ENCODE measurements at places on chromosomes 5 and 9. TPM values are rescaled to one million over a fixed set of nuclear protein-coding genes. Genes with fewer than 3 reads are reported as not detected.
A peak's percentile ranks its signal among the peaks of the same experiment; 100 is the strongest.

- H3K27ac ChIP-seq, result no peak overlapping the region
- no peak for DNase-seq
- H3K4me1 ChIP-seq, result peaks cover 15% of the 10 kb centered on the region
Observed at GRCh38 chr9:18075253-18075952, 398.6 kb upstream of the ADAMTSL1 start.

The PPP1R26 gene
- total RNA-seq, result 13.4 TPM

The C8G gene
- not detected for total RNA-seq

DNA sequence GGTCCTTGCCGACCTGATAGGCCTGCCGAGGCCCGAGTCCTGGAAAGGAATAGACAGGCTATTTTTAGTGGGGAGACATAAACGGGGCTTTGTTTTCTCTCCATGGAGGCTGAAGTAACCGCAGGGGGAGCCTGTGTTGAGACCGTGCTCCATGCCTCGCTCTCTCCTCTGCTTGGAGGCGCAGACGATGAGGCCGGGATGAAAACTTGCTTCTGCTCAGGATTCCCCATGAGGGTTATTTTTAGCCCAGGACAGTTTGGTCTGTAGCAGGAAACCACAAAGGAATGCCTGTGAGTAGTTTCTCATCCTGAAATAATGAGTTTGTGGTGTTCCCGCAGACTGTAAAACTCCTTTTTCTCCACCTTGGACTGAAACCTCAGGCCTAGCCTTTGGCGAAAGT lies 81.9 kb upstream of the RARS1 start:
- H3K36me3 ChIP-seq, result no peaks in the 10 kb centered on the region
- no peak overlapping the region for H3K4me3 ChIP-seq
- H3K27me3 ChIP-seq, result no peaks in the 10 kb centered on the region
- no peak overlapping the region for H3K27ac ChIP-seq
- peaks cover 16% of the 10 kb centered on the region for H3K4me1 ChIP-seq

DNA sequence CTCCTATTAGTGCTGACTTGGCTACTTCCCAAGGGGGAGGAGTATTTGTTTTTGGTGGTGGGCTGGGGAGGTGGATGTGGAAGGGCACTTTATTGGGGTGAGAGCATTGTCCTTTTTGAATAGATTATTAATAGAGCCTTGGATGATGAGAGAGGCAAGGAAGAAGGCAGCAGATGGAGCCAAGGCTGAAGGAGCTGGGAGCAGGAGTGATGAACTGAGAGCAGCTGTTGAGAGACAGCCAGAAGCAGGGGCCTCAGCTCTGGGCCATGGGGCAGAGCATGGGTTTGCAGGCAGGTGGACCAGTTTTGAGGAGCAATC lies 29.6 kb downstream of the RGS3 start:
- H3K27me3 ChIP-seq, result no peaks in the 10 kb centered on the region
- no peak overlapping the region for H3K27ac ChIP-seq
- H3K36me3 ChIP-seq, result no peaks in the 10 kb centered on the region
- DNase-seq, result no peak
- no peak overlapping the region for H3K4me3 ChIP-seq

- no peaks in the 10 kb centered on the region for H3K27me3 ChIP-seq
- H3K4me1 ChIP-seq, result no peaks in the 10 kb centered on the region
- H3K27ac ChIP-seq, result no peak overlapping the region
- DNase-seq, result no peak
Observed at GRCh38 chr5:112329419-112330090, 89.5 kb downstream of the EPB41L4A start.

DNA sequence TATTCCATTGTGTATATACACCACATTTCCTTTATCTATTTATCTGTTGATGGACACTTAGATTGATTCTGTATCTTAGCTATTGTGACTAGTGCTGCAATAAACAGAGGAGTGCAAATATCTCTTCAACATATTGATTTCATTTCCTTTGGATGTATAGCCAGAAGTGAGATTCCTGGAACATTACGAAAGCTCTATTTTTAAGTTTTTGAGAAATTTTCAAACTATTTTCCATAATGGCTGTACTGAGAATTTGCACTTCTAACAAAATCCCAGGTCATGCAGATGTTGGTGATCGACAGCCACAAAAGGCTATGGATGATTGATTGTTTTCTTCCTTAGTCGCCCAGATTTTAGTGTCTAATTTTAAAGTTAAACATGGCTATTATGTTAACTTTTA lies 132.7 kb upstream of the MTAP start:
- no peak overlapping the region for H3K27ac ChIP-seq
- H3K4me3 ChIP-seq, result no peak overlapping the region
- peaks cover 35% of the 10 kb centered on the region for H3K4me1 ChIP-seq
- H3K27me3 ChIP-seq, result no peaks in the 10 kb centered on the region
- DNase-seq, result no peak

DNA sequence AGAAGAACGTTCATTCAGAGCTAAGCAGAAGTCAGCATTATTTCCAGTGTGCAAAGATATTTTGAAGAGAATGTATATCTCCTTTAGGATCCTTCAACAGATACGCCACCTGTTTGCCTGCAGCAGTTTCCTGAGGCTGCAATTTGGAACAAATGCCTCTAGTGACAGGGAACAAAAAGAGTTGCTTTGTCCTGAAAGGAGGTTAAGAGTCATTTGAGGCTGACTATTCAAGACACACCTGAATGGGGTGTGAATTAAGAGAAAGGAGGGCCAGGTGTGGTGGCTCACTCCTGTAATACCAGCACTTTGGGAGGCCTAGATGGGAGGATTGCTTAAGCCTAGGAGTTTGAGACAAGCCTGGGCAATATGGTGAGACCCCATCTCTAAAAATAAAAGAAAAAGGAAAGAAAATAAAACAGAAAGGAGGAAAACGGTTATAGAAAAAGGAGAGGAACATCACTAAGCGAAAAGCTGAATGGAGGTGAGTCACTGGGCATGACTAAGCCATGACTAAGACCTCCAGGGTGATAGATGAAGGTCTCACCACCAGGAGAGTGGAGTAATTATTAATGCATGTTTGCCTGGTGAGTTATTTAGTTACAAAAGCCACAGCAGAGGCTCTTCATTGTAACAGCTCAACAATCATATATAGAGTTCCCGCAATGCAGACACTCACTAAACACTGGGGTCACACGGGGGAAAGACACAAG lies 255.2 kb upstream of the TNC start:
- no peaks in the 10 kb centered on the region for H3K27me3 ChIP-seq
- H3K4me1 ChIP-seq, result peaks cover 33% of the 10 kb centered on the region
- no peaks in the 10 kb centered on the region for H3K36me3 ChIP-seq
- H3K27ac ChIP-seq, result peak overlapping the region; percentile 34
- H3K4me3 ChIP-seq, result 0 out of 2 replicates have a peak overlapping the region, but pooled peaks have one; percentile 28
- DNase-seq, result peak; percentile 96

The CDH10 gene
- total RNA-seq, result 1.6 TPM

DNA sequence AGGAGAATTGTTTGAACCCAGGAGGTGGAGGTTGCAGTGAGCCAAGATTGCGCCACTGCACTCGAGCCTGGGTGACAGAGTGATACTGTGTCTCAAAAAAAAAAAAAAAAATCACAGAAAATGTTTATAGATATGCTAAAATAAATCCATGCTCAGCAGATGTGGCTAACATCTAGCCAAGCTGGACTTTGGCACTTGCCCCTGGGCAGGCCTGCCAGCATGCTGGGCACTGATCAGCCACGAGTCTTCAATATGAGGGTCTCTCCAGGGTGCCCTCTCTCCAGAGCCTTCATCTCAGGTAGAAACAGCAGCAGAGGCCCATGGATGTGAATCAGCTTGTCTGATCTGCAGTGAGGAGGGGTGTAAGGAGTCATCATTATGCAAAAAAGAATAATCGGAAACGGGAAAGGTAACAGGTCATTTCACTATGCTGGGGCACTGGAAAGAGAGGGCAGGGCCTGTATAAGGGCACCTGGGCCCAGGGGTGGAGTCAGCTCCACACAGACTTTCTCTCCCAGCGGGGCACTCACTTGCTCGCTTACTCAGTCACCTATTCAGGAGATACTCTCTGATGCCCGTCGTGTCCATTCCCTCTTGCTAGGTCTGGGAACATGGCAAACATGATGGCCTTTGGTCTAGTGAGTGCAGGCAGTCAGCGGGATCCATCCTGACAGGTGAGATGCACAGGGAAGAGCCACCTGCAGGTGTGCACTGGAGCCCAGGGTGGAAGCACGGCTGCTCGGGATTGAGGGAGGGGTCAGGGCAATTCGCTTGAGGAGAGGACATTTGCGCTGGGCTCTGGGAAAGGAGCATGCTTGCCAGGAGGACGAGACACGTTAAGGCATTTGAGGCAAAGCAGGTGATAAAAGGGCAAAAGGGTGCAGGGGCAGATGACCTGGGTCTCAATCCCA lies 17.1 kb downstream of the RNF44 start:
- no peak overlapping the region for H3K4me3 ChIP-seq
- no peaks in the 10 kb centered on the region for H3K36me3 ChIP-seq
- no peak overlapping the region for H3K27ac ChIP-seq
- H3K27me3 ChIP-seq, result no peaks in the 10 kb centered on the region
- H3K4me1 ChIP-seq, result no peaks in the 10 kb centered on the region

DNA sequence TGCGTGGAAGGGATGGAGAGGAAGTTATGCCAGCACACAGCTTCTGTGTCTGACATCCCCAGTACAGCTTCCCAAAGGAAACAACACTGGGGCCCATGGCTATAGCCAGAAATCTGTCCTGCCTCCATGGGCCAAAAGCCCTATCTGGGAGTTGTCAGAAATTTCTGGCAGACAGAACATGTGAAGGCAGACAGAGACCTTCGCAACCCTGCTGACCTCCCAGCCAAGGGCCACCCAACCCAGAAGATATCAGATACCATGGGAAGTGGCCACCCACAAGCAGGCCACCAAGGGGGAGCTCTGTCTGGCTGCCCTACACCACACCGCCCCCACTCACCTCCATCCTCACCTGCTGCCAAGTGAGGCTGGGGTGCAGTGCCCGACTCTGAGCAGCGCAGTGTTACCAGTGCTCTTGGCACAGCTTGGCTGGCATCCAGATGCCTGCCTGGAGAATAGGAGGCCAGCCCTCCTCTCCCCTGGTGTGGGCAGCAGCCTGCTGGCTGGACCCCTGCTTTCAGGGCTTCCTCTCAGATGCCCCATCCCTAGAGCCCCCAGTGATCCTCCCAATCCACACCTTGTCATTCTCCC lies 61.6 kb upstream of the NEURL1B start:
- no peak overlapping the region for H3K27ac ChIP-seq
- H3K4me3 ChIP-seq, result no peak overlapping the region
- H3K4me1 ChIP-seq, result no peaks in the 10 kb centered on the region
- peaks cover 53% of the 10 kb centered on the region for H3K27me3 ChIP-seq
- no peak for DNase-seq

DNA sequence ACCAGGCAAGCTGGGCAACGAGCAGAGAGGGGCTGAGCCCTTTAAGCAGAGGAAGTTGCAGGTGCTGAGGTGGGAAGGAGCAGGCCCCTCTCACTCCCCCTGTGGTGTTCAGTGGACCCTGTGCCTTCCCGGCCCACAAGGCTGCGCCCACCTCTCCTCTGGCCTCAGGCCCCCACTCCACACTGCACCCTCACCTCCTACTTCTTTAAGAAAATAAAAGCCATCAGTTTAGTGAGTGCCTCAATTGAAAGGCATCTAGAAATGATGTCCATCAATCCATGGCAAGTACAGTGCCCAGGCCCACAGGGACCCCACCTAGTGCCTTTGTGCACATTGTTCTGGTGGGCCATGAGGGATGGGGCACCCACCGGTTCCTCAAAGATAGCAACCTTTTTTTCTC lies 158.0 kb downstream of the PAX5 start:
- no peak overlapping the region for H3K27ac ChIP-seq
- H3K4me1 ChIP-seq, result no peaks in the 10 kb centered on the region
- H3K36me3 ChIP-seq, result no peaks in the 10 kb centered on the region
- H3K27me3 ChIP-seq, result peaks cover 31% of the 10 kb centered on the region
- no peak overlapping the region for H3K4me3 ChIP-seq

The PRKAA1 gene
- 74.2 TPM for total RNA-seq

The MSMP gene
- total RNA-seq, result not detected

- no peak overlapping the region for H3K27ac ChIP-seq
- no peak overlapping the region for H3K4me3 ChIP-seq
- no peak for DNase-seq
- no peaks in the 10 kb centered on the region for H3K36me3 ChIP-seq
- no peaks in the 10 kb centered on the region for H3K27me3 ChIP-seq
Observed at GRCh38 chr5:118891252-118891651, 97.1 kb downstream of the DTWD2 start.

The PDLIM4 gene
- 84.4 TPM for total RNA-seq

- H3K36me3 ChIP-seq, result no peaks in the 10 kb centered on the region
- H3K4me1 ChIP-seq, result peaks cover 12% of the 10 kb centered on the region
- H3K27me3 ChIP-seq, result no peaks in the 10 kb centered on the region
- no peak overlapping the region for H3K4me3 ChIP-seq
- no peak for DNase-seq
- H3K27ac ChIP-seq, result no peak overlapping the region
Observed at GRCh38 chr5:42807722-42808447, 3.8 kb downstream of the SELENOP start.

- H3K27ac ChIP-seq, result no peak overlapping the region
- H3K4me1 ChIP-seq, result no peaks in the 10 kb centered on the region
- 0 out of 2 replicates have a peak overlapping the region, but pooled peaks have one; percentile 22 for H3K4me3 ChIP-seq
- no peaks in the 10 kb centered on the region for H3K36me3 ChIP-seq
Observed at GRCh38 chr5:153358315-153358976, 132.0 kb upstream of the GRIA1 start.

GRCh38 chr9:136537896-136538598 lies 7.8 kb downstream of the NOTCH1 start:
- DNase-seq, result peak; percentile 31
- H3K4me3 ChIP-seq, result no peak overlapping the region
- no peak overlapping the region for H3K27ac ChIP-seq

The DCAF12 gene
- total RNA-seq, result 22.2 TPM

DNA sequence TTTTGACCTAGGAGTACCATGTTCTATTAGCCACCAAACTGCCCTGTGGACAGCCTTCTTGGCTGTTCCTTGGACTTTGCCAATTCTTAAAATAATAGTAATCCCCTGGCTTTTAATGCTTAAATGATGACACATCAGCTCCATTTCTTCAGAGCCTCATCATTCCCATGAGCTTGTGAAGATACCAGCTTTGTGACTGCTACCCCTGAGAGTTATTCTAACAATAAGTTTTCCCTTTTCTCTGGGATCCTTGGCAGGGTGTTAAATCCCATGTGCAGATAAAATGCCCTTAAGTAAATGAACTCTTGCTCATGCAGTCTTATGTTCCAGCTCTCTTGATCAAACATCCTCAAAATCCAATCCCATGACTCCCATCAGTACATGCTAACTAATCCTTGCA lies 415.3 kb downstream of the CETN3 start:
- H3K27ac ChIP-seq, result no peak overlapping the region
- no peaks in the 10 kb centered on the region for H3K4me1 ChIP-seq
- H3K4me3 ChIP-seq, result no peak overlapping the region
- peak; percentile 40 for DNase-seq

GRCh38 chr9:35481347-35481975 lies 8.4 kb upstream of the RUSC2 start:
- no peak overlapping the region for H3K4me3 ChIP-seq
- peaks cover 20% of the 10 kb centered on the region for H3K4me1 ChIP-seq
- peak; percentile 89 for DNase-seq
- H3K36me3 ChIP-seq, result no peaks in the 10 kb centered on the region
- H3K27me3 ChIP-seq, result no peaks in the 10 kb centered on the region

The ATP10B gene
- not detected for total RNA-seq

DNA sequence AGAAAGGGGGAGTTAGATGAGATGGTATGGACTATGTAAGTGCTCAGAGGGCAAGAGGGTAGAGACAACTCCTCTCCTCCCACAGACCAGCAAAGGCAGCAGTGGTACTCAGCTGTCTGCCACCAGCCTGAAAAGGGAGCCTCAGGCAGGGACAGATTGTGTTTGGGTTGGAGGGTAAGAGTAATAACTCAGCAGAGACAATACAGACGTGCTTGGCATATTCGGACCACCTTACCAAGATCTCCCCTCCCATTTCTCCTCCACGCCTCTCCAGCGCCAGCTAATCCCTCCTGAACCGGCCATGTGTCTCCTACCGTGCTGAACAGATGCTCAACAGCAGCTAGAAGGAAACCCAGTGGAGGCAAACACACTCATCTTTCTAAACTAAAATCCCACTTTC lies 180.8 kb downstream of the ASTN2 start:
- H3K4me1 ChIP-seq, result no peaks in the 10 kb centered on the region
- no peak overlapping the region for H3K27ac ChIP-seq
- no peak for DNase-seq
- H3K27me3 ChIP-seq, result no peaks in the 10 kb centered on the region
- no peaks in the 10 kb centered on the region for H3K36me3 ChIP-seq

Data from GM23248 (cell line).